ENCODE measurements at places on chromosomes 5 and 9.

DNA sequence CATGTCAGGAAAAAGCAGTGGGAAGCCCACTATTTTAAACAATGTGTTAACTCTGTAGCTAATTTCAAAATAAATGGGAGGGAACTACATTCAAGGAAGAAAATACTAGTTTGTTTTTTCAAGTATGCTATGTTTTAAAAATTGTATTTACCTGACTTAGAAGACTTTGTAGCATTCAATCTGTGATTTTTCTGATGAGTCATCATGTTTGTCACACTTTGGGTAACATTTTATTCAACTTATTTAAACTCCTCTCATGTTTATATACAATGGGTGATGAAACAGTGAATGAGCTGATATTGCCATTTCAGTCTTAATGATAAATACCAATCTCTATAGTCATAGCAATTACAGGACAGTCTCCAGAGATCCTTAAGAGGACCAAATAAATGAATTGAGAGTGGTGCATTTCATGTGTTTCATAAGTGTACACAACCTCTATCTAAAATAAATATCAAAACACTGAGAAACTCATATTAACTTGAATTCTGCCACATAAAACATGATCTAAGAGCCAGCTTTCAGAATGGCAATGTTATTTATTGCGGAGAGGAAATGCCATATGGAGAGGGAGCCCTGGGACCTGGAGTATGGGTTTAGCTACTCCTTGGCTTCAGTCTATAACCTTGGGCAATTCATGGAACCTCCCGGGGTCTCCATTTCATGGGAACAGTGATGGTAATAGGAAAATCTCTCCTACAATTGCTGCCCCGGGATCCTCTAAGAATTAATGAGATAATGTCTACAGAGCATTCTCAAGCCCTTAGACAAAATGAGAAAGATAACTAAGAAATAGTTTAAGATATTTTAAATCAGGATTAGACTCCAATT lies 913.9 kb downstream of the TLE4 start:
- peaks cover 16% of the 10 kb centered on the region for H3K36me3 ChIP-seq
- H3K27ac ChIP-seq, result no peak overlapping the region
- no peak for DNase-seq
- H3K4me1 ChIP-seq, result no peaks in the 10 kb centered on the region

- H3K4me3 ChIP-seq, result no peak overlapping the region
- no peak overlapping the region for H3K27ac ChIP-seq
- H3K36me3 ChIP-seq, result no peaks in the 10 kb centered on the region
- DNase-seq, result no peak
Measured at GRCh38 chr5:151717416-151717815, 30.7 kb upstream of the SPARC start.

DNA sequence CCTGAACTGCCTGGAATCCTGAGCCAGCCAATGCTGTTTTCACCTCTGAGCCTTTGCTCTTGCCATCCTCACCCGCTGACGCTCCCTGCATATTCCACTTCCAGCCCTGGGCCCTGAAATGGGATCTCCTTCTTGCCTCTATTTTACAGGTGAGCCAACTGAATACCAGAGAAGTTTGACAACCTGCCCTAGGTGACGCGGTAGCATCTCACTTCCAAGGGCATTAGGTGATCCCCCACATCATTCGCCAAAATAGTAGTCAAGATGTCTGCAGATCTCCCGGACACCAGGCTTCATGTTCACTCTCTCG lies 43.5 kb downstream of the FOXI1 start:
- DNase-seq, result no peak
- H3K27me3 ChIP-seq, result peaks cover 3% of the 10 kb centered on the region
- H3K4me1 ChIP-seq, result no peaks in the 10 kb centered on the region
- no peaks in the 10 kb centered on the region for H3K36me3 ChIP-seq
- no peak overlapping the region for H3K4me3 ChIP-seq

- no peak overlapping the region for H3K27ac ChIP-seq
- DNase-seq, result no peak
- H3K27me3 ChIP-seq, result no peaks in the 10 kb centered on the region
- H3K4me3 ChIP-seq, result no peak overlapping the region
Measured at GRCh38 chr5:64923151-64923685, 154.5 kb downstream of the CWC27 start.

- H3K4me3 ChIP-seq, result no peak overlapping the region
- DNase-seq, result peak; percentile 21
- H3K27ac ChIP-seq, result no peak overlapping the region
Measured at GRCh38 chr5:123371575-123372179, 51.5 kb downstream of the CEP120 start.

DNA sequence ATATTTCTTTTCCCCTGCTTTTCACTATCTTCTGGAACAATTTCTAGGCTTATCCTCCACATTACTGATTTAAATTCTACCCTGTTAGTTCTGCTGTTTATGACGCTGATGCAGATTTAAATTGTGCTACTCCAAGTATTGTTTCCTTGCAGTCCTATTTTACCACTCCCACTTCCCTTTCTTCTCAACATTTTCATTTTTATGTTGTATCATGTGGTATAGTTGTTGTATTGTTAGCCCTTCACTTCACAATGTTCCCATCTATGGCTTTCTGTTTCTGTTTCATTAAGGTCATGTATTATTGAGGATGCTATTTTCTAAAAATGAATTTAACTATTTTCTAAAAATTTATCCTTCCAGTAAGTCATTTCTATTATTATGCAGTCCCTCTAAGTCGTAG lies 254.4 kb downstream of the NDUFS4 start:
- no peaks in the 10 kb centered on the region for H3K4me1 ChIP-seq
- H3K27me3 ChIP-seq, result no peaks in the 10 kb centered on the region
- no peak overlapping the region for H3K27ac ChIP-seq
- DNase-seq, result no peak
- no peak overlapping the region for H3K4me3 ChIP-seq

DNA sequence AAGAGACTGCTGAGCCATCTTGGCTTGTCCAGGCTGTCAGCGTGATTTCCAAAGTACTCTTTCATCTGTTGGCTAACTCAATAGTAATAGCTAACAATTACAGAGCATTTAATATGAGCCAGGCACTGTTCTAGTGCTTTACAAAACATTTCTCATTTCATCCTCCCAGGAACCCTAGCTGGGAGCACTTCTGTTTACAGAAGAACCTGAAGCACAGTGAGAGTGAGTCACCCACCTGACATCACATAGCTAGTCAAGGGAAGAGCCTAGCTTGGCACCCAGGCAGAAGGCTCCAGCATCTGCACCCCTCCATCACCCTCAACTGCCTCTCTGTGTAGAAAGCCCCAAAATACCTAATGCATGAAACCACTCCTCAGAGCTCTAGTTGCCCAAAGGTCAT lies 57.5 kb upstream of the IQGAP2 start:
- DNase-seq, result no peak
- no peak overlapping the region for H3K27ac ChIP-seq
- H3K4me3 ChIP-seq, result no peak overlapping the region
- H3K36me3 ChIP-seq, result no peaks in the 10 kb centered on the region
- H3K4me1 ChIP-seq, result peaks cover 5% of the 10 kb centered on the region

GRCh38 chr5:146137967-146138403 lies 32.6 kb upstream of the PLAC8L1 start:
- no peak overlapping the region for H3K27ac ChIP-seq
- H3K4me3 ChIP-seq, result no peak overlapping the region
- no peaks in the 10 kb centered on the region for H3K4me1 ChIP-seq
- H3K36me3 ChIP-seq, result peaks cover 79% of the 10 kb centered on the region

DNA sequence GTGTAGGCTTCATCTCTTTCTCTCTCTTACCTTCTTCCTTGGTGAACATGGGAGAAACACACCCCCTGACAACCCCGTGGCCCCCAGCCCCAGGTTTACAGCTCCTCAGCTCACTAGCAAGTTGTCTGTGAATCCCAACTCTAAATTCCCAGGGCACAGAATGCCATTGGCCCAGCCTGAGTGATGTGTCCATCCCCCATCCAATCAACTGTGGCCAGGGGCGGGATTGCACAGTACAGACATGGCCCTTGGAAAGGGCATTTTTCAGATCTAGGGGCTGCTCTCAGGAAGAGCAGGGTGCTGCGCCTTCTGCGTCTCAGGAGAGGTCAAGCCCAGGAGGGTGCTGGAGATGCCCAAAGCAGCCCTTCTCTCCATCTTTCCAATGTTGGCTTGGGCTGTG lies 48.2 kb upstream of the ASS1 start:
- no peak overlapping the region for H3K4me3 ChIP-seq
- DNase-seq, result no peak
- H3K27ac ChIP-seq, result no peak overlapping the region
- H3K4me1 ChIP-seq, result no peaks in the 10 kb centered on the region
- H3K27me3 ChIP-seq, result peaks cover 6% of the 10 kb centered on the region

DNA sequence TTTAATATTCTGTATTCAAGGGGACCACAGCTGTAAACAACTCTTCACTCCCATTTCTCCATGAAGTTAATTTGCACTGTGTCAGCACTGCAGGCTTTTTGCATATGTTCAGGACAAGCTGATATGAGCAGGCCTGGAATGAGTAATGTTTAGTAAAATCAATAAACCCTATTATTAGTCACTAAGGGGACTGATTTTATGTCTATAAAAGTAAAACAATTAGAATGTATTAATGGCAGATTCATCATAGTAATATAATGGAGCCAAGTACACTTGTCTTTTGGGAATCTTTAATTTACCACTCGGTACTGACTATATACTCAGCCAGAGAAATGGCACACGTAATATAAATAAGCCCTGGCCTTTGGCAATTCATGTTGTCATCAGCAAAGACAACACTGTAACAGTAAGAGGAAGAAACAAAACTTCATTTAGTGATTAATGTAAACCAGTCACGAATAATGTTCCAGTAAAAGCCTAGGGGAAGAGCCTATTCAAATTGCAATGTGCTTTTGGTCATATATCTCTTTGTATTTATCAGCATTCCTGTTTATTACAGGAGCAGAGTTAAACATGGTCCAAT lies 111.6 kb downstream of the ZNF608 start:
- peaks cover 10% of the 10 kb centered on the region for H3K36me3 ChIP-seq
- H3K4me3 ChIP-seq, result no peak overlapping the region
- H3K27me3 ChIP-seq, result no peaks in the 10 kb centered on the region
- no peak overlapping the region for H3K27ac ChIP-seq

- peaks cover 72% of the 10 kb centered on the region for H3K36me3 ChIP-seq
- H3K4me1 ChIP-seq, result peaks cover 10% of the 10 kb centered on the region
- no peak overlapping the region for H3K27ac ChIP-seq
- no peak for DNase-seq
Measured at GRCh38 chr5:134825212-134825611, 20.6 kb upstream of the C5orf24 start.

- DNase-seq, result no peak
- no peaks in the 10 kb centered on the region for H3K27me3 ChIP-seq
- peaks cover 4% of the 10 kb centered on the region for H3K4me1 ChIP-seq
- H3K36me3 ChIP-seq, result peaks cover 9% of the 10 kb centered on the region
- no peak overlapping the region for H3K4me3 ChIP-seq
Measured at GRCh38 chr9:130740218-130741023, 46.8 kb downstream of the EXOSC2 start.

Data from activated B cell treated with CpG ODN at 0.5 μM for 24 hours (primary cell).